Esophagus muscularis mucosa (tissue), 4 donors: ENCODE measurements at places on chromosomes 7 and 10.

DNA sequence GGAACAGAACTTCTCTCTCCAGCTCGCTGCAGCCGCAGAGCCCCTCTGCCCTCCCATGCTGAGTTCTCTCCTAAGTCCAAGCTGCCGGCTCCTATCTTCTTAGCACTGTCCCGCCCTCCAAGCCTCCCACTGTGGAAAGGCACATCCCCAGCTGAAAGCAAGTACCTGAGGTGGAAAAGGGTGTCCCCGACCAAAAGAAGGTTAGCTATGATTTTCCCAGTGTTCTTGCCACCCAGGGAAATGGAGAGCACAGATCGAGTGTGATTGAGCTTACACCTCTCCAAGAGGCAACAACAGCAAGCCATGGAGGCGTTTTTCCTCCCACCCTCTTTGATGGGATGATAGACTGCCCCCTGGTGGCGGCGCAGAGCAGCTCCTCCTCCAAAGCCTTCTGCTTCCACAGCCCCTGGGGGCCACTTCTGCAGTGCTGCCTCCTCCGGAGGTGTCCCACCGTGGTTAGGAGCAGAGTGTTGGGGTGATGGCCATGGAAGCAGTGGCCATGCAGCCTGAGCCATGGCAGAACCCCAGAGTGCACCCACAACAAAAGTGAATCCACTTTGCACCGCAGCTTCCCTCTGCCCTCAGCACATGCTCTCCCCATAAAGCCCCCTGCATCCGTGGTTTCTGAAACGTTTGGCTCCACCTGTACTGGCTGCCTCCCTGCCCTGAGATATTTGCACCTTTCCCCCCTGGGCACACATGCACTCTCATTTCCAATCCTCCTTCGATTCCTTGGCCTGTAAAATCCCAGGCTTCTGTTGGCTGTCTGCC is 143.1 kb upstream of the STK17A start:
- DNase-seq: no peak

- DNase-seq: peak; percentile 90
Observed at GRCh38 chr10:42937649-42938180, 139.2 kb upstream of the RET start.

GRCh38 chr7:498678-499641 is 20.7 kb downstream of the PDGFA start:
- no peak for DNase-seq

GRCh38 chr10:34959321-34959720 is 130.8 kb downstream of the CUL2 start:
- DNase-seq: no peak

DNA sequence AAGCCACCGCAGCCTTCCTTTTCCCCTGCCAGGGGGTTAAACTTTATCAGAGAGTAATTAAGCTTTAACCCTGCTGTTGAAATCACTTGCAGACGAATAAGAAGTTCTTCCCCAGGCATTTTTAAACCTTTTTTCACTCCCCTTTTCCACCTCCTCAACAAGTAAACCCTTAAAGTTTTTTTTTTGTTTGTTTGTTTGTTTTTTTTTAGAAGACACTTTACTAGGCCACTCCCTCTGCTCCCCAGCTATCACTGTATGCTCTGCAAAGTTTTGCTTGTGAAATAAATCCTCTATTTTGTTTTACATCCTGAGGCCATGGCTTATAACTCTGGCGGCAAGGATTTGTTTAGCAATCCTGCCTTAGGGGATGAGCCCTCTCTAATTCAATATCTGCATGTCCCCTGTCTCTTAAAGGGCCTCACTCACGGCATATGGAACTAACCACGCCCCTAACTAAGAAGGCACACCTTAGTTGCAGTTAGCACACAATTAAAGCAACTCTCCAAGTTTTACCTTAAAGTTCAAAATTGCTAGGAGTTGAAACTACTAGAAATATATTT is 1354.7 kb upstream of the LRRTM3 start:
- no peak for DNase-seq

- DNase-seq: no peak
Observed at GRCh38 chr7:25517906-25518305, 289.6 kb upstream of the NPVF start.

DNA sequence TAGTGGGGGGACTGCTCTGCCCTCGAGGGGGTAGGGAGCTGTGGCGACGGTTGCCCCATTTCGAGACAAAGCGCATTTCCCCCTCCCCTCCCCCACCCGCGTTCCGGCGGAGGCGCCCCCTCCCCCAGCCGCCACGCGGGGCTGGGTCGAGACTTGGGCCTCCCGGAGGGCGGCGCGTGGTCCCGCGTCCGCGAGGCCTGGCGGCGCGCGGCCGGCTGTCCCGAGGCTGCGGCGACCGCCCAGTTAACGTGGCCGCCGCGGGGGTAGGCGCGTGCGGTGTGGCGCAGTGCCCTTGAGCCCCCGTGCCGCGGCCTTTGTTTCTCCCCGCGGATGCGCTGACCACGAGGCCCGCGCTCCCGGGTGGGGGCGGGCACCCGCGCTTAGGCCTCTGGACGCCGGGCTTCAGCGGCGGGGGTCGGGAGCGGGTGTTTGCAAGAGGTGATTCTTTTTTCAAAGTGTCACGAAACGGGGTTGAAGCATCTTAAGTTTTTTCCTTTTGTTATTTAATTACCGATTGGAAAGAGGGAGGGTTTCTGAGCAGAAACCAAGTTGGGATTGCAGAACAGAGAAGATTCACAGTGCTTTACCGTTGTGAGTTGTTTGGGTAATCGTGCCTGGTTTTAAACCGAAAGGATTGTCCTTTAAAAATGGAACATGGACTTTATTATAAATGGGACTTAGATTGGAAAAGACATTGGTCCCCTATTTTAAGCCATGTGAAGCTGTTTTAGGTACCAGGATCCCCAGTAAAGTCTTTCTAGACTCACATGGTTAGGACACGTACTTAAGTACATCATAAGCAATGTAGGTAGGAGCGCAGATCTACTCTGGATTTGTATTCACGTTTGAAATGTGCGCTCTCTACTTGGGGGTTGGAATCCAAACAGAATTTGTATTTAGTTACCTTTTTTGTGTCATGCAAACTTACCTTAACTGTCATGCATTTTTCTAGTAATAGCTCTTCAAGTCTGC is 760 bp downstream of the CBX3 start:
- DNase-seq: no peak

- DNase-seq: no peak
Observed at GRCh38 chr7:90290244-90291113, 30.6 kb downstream of the FAM237B start.
